ENCODE measurements at places on chromosomes 1 and 21.

DNA sequence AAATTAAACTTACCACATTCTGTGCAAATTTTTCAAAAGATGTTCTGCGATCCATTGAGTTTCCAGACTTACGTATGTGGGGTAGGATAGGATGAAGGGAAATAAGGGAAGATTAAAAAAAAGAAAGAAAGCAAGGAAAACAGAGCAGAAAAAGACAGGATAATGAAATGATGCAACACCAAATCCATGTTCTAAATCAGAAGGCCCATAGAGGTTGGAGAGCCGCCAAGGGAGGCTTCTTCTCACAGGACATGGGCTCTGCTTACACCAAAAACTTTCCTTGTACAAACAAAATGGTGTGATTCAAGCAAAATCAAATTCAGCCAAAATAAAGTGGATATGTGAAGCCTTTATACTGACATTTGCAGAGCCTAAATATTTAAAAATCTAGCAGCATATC is 189.5 kb upstream of the GREM2 start:
- DNase-seq: no peak

GRCh38 chr1:107782217-107782845 is 182.6 kb downstream of the VAV3 start:
- peak; percentile 34 for DNase-seq

- DNase-seq: no peak
These were observed 202.4 kb upstream of the L1TD1 start for GRCh38 chr1:61992257-61992656.

GRCh38 chr1:192399161-192399560 is 82.4 kb downstream of the RGS21 start:
- DNase-seq: no peak

- no peak for DNase-seq
These were observed 168.8 kb upstream of the PLXNA2 start for GRCh38 chr1:208413006-208413405.

GRCh38 chr1:184583849-184584248 is 170.8 kb downstream of the EDEM3 start:
- no peak for DNase-seq
